Kasumi-1 (cell line): ENCODE measurements at places on chromosomes 13 and 19.

DNA sequence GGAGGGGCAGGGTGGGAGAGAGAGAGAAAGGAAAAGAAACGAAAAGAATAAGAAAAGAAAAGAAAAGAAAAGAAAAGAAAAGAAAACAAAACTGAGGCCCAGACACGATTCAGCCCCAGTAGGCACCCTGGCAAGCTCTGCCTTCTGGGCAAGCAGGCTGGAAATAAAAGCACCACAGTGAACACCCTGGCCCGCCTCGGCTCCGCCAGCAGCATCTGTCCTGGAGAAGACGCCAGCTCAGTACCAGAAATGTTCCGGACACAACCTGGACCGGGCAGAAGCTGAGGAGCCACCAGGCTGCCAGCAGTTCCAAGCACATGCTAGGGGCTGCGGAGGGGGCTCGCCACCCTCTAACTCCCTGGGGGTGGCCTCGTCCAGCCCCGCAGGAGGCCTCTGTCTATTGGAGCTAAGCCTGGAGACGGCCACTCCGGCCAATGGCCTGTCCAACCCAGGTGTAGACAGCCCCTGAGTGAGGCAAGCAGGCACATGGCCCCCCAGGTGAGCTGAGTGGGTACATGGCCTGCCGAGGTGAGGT lies 11.4 kb upstream of the CPAMD8 start:
- peak; percentile 2 for DNase-seq

DNA sequence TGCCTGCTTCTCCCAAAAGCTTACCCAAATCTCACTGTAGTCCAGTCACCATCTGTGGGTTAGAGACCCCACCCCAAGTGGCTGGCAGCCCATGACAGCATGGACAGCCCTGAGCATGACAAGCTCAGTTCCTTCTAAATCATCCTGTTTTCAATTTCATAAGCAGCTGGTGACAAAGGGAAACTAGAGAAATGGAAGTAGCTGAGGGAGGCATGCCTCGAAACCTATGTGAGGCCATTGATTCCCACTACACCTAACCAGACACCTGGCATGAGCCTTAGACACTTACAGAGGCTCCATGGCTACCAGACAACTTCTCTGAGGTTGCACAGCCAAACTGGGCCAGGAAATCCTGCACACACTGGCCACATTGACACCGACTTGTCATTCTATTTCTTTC lies 56.2 kb downstream of the ABCC4 start:
- no peak for DNase-seq

GRCh38 chr19:55753401-55753800 lies 5.5 kb upstream of the RFPL4A start:
- DNase-seq = no peak

DNA sequence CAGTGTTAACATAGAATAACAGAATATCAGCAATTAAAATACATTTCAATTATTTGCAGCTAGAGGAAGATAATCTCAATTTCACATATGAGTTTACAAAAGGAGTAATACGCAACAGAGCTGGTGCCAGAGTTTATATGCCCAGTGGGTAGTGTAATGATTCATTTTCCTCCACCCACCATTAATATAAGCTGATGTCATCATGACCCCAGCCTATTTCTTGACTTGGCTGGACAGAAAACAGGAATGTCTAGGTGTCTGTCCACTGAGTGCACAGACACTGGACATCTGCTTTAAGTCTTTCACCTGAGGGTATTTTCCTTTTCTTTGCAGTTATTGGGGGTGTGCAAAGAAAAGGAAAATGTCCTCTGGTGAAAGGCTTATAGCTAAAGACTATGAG lies 335.5 kb downstream of the TBC1D4 start:
- no peak for DNase-seq

GRCh38 chr13:33016414-33017322 lies at the start of gene KL:
TSS of gene KL (plus strand) at chr13:33016423. CDS start at chr13:33016441, 18 bp downstream.
- no peak for DNase-seq

DNA sequence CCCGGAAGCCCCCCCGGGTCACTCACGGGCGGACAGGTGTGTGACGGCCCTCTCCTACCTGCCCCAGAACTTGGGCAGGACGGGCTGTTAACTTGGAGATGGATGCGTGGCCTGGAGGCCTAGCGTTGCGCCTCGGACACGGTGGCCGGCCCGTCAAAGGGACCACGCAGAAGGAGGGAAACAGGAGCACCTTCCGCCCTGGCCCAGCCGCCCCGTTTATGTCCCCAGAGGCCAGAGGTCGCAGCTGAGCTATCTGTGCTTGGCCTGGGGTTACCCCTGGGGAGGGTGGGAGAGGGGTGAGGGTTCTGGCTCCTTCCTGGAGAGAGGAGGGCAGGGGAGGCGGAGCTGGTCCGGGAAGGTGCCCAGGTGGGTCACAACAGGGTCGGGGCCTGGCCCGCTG lies 35.6 kb downstream of the GADD45B start:
- no peak for DNase-seq

- no peak for DNase-seq
Measured at GRCh38 chr19:29367791-29368222, 154.9 kb upstream of the UQCRFS1 start.

- DNase-seq = peak; percentile 20
Measured at GRCh38 chr13:23889615-23890607, 711 bp upstream of the MIPEP start.

DNA sequence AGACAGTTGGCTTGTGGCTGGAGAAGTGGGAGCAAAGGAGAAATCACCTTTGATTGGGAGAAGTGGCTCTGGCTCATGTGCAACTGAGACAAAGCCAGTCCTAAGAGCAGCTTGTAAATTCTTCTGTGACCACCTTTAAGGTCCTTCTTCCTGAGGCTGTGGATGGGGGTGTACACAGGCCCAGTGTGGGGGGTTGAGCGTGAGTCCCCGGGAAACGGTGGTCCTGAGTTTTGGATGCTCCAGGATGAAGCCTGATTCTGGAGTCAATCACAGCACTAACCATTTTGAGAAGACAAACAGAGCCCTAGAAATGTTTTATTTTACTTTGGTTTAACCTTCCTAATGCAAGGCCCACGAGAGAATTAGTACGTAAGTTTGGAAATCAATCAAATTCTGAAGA lies 3.9 kb upstream of the CEBPA start:
- no peak for DNase-seq

- peak; percentile 36 for DNase-seq
Measured at GRCh38 chr19:55467236-55468053, 2.9 kb upstream of the C19orf85 start.

DNA sequence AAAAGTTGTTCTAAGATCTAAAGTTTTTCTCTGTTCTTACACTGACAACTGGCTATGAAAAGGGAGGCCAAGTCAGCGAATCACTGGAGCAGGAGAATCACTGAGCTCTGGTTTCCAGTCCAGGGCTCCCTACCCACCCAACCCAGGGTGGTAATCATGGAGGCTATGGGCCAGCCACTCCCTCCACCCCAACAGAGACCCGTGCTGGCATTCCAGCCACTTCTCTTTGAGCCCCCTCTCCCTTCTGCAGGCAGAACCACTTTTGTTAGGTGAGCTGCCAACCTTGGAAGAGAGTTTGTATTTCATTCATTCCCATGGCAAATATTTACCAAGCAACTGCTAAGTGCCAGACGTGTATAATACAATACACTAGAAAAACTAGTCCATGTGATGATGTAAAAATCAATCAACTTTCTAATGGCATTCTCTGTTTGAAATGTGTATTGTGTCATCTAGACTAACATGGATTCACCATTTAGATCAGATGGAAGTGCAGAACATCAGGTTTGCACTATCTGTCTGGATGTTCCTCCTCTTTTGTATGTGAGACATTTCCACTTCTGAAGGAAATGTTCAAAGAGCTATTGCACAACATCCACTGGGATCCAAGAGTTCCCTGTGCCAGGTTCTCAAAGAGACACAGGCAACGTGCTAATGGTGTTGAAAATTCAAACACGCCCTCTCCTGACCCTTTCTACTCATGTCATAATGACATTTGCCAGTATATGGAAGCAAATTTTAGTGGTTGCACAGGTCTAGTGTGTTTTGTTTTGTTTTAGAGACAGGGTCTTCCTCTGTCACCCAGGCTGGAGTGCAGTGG lies 5.3 kb downstream of the MLNR start:
- DNase-seq = peak; percentile 70

- no peak for DNase-seq
Measured at GRCh38 chr19:3483226-3483628, at the start of gene SMIM44. TSS of gene SMIM44 (minus strand) at chr19:3483441. CDS start at chr19:3483403, 38 bp downstream.

DNA sequence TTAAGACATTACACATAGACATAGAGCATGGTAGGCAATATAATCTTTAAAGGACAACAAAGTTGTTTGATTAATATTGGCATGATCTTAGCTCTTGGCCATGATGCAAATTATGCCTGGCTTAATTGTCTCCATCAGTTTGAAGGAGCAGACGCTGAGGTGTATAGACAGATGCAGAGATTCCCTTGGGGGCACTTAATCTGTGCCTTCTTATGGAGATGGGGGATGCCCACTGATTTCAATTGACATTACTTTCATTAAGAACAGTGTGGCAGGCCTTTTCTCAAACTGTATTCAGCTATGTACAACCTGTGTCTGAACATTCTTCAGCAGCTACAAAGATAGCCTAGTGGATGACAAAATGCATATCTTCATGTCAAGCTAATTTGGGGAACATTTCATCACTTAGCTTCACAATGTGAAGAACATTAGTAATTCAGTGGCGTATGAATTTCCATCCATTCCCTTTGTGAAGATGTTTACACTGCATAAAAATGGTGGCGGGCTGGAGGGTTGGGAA lies 85.3 kb upstream of the MYCBP2 start:
- DNase-seq = no peak

DNA sequence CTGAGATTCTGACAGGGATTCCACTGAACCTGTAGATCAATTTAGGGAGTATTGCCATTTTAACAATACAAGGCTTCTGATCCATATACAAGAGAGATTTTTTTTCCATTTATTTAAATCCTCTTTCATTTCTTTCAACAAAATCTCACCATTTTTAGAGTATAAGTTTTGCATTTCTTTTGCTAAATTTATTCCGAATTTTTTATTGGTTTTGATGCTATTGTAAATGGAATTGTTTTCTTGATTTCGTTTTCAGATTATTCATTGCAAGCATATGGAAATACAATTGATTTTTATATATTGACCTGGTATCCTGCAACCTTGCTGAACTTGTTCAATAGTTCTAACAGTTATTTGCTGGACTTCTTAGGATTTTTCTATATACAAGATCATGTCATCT lies 18.4 kb downstream of the LEUTX start:
- no peak for DNase-seq

DNA sequence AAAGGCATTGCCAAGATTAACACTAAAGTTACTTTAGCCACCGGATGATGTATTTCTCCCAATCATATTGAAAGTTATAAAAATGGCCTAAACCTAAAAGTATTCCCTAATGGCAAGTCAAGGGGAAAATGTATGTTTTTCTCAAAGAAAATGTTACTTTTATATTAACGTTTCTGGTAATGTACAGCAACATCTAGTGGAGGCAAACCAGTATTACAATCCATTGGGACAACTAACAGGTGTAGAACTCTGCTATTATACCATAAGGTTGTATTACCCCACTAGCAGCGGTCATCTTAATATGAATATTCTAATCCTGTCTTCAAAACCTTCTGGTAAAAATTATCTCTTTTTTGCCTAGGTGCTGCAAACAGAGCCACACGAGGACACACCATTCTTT lies 69.2 kb downstream of the ZNF100 start:
- peak; percentile 33 for DNase-seq

DNA sequence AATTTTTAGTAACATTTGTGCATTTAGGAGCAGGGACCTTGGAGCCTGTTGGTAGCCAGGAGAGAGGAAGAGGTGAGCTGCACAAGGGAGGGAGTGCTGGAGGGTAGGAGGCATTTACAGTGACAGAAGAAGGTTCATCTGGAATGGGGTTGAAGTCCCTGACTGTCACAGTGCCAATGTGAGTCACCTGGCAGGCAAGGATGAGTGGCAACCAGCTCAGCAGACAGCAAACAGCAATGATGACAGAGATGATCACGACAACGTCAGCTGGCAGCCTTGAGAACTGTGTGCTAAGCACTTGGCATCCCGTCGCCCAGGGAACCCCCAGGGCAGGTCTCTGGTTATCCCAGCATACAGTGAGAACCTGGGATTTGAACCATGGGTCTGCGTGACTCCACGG lies 2.6 kb downstream of the OR10H5 start:
- no peak for DNase-seq

DNA sequence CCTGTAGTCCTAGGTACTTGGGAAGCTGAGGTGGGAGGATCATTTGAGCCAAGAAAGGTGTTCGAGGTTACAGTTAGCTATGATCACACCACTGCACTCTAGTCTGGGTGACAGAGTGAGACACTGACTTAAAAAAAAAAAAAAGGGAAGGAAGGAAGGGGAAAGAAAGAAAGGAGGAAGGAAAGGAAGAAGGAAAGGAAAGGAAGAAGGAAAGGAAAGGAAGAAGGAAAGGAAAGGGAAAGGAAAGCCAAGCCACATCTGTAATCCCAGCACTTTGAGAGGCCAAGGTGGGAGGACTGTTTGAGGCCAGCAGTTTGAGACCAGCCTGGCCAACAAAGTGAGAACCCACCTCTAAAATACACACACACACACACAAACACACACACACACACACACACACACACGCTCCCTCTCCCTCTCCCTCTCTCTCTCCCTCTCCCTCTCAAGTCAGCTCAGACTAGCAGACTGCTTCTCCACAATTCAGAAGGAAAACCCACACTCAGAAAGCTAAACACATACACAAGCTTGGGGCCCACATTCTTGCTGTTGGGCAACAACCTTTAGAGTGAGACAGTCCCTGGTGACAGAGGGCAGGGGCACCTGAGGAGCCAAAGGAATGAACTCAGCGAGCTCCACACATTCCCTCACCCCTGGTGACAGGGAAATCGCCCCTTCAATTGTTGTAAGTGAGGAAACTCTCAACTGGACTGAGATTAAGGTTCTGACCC lies 2.7 kb downstream of the ZNF709 start:
- DNase-seq = no peak

- no peak for DNase-seq
Measured at GRCh38 chr19:57642396-57643046, 9.6 kb downstream of the ZNF211 start.

- DNase-seq = no peak
Measured at GRCh38 chr19:6278740-6279619, 795 bp downstream of the MLLT1 start.

GRCh38 chr13:27349458-27349857 lies 75.0 kb upstream of the GTF3A start:
- no peak for DNase-seq

- no peak for DNase-seq
Measured at GRCh38 chr13:26406791-26407190, 150.7 kb upstream of the WASF3 start.

DNA sequence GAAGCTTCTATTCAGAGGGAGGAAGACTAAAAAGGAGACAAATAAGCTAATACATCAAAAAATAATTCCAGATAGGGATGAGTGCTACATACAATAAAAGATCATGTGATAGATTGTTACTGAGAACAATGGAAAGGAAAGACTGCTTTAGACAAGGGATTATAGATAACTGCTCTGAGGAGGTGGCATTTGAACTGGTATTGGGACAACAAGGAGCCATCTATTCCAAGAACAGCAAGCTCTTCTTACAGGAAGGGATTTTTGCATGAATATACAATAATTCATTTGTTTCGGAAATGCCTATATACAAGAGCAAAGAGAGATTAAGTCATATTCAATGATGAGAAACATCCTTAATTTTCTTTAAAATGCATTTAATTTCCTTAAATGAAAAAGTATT lies 540.5 kb upstream of the KLF12 start:
- DNase-seq = no peak
